ENCODE measurements at places on chromosomes 2 and 18.
A peak's percentile ranks its signal among the peaks of the same experiment; 100 is the strongest.

- DNase-seq: peak; percentile 32
Measured at GRCh38 chr2:100730290-100730868, 89.6 kb upstream of the NPAS2 start.

GRCh38 chr2:217877866-217878265, 124.9 kb downstream of the TNS1 start:
- no peak for DNase-seq

- DNase-seq: no peak
Measured at GRCh38 chr18:6405237-6406074, 9.3 kb downstream of the L3MBTL4 start.

DNA sequence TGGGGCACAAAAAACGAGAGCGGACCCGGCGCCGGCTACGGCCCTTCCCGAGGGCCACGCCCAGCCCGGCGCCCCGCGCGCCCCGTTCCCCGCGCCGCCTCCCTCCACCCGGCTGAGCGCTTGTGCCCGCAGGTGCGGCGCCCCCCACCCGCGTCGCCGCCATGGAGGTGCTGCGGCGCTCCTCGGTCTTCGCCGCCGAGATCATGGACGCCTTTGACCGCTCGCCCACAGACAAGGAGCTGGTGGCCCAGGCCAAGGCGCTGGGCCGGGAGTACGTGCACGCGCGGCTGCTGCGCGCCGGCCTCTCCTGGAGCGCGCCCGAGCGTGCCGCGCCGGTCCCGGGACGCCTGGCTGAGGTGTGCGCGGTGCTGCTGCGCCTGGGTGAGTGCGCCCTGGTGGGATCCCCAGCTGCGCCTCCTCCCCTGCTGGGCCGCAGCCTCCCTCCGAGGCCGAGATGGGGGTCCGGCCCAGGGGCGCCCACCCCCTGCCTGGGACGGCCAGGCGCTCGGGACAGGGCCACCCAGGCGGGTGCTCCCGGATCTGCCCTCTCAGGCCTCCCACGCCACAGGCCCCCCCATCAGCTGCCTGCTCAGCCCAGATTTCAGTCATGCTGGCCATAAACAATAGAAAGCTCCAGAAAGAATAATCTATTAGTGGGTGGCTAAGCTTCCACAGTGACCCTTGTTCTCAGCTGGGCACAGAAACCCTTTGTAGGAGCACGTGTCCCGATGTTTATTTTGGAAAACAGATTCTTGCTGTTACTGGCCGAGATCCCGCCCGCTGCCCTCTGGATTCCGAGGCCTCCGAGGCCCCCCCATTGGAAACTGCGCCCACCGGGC, 997 bp downstream of the BOK start:
- DNase-seq: no peak

DNA sequence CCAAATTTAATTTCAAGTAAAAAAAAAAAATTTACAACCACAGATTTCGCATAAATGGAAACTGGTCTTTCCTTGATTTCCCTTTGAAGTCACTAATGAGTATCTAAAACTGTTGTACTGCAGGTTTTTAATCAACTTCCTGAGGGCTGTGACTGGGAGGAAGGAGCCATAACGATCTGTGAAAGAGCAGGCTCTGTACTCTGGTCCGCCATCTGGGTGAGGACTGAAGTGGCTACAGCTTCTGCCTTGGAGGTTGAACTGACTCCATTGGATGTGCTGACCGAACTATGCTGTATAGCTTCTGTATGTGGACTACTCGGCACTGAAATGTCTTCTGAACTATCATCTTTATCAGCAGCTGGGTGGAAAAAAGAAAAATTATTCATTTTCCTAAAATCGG, 69.3 kb upstream of the CHN1 start:
- no peak for DNase-seq

- no peak for DNase-seq
Measured at GRCh38 chr2:153074207-153074606, 355.8 kb downstream of the ARL6IP6 start.

DNA sequence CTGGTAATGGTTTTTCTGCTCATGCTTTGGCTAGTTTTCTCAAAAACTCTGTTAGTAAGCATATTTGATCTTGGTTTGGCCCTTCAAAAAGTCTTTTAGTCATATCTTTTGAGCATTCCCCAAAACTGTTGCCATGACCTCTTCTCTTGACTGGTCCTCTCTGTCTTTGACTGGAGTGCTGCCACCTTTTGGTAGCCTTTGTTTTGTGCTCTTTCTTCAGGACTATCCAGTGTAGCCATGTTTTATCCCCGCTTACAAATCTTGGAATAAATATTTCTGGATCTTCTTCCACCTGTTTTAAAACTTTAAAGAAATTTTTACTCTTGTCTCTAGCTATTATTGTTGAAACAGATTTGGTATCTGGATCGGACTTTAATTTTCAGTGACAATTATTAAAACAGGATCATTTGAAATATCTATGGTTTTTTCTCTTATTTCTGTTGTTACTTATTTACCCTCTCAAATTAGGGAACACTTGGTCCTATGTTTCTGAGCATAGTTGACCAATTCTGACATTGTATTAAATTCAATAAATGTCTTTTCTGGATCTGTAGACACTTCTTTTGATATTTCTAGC, 965 bp upstream of the ELOA2 start:
- no peak for DNase-seq

- DNase-seq: no peak
Measured at GRCh38 chr2:226207671-226208070, 591.9 kb downstream of the IRS1 start.

DNA sequence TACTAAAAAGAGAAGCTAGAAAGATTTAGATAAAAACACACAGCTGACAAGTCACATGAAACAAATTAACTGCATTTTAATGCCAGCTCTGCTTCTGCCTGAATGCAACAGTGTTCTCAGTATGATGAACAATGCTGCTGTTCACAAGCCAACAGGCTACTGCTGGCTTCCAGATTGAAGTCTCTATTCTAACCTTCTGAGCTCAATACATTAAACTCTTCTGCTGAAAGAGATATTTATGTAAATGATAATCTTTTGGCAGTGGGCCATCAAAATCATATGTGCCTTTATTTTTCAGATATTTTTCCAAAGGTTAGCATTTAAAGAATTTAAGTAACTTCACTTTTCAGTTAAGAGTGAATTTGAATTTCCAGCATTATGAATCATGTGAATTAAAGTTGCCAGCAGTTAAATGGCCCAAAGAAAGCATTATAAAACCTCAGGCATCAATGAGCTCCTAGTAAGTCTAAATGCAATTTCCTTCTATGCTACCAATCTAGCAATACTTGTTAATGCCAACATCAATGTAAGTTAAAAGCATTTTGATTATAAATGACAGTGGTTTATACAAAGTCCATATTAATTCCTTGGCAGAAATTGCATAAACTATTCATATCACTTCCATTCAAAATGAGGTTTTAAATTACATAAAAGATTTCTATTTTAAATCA, 72.4 kb downstream of the ID2 start:
- no peak for DNase-seq

DNA sequence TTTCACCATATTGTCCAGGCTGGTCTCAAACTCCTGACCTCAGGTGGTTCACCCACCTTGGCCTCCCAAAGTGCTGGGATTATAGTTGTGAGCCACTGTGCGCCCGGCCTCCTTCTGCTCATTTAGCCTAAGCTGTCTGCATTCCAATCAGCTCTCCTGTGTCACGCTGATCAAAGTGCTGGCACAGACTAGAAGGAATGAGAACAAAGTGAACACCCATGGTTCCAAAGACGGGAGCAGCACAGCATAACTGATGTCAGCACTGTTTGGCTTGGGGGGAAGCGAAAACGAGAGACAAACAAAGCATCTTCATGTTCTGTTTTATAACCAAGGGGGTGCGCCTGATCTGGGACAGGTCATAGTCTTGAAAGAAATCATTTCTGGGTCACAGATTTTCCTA, 43.3 kb downstream of the DIPK1C start:
- no peak for DNase-seq

DNA sequence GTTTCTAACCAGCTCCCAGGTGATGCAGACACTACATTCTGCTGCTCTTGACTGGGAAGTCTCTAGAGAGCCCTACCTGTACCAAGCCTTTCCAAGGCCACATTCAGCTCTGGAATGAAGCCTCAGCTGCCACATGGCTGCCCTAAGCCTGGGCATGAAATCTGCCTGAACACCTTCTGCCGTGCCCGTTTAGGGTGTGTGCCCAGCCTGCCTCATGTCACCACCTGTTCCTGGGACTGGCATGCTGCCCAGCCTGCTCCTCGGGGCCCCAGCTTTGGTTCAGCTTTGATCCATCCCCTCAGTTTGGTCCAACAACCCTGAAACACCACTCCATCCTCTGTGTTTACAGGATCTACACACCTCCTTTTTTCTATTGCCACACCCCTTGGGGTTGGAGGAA, 210.9 kb downstream of the L3MBTL4 start:
- DNase-seq: no peak

DNA sequence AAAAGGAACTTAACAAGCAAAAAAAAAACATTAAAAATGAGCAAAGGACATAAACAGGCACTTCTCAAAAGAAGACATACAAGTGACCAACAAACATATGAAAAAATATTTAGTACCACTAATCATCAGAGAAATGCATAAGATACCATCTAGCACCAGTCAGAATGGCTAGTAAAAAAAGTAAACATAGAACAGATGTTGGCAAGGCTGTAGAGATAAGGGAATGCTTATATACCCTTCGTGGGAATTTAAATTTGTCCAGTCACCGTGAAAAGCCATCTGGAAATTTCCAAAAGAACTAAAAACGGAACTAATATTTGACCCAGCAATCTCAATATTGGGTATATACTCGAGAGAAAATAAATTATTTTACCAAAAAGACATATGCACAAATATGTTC, 1751.3 kb upstream of the LRRTM1 start:
- no peak for DNase-seq

GRCh38 chr18:8706791-8707555, 1.6 kb downstream of the MTCL1 start:
- DNase-seq: no peak

DNA sequence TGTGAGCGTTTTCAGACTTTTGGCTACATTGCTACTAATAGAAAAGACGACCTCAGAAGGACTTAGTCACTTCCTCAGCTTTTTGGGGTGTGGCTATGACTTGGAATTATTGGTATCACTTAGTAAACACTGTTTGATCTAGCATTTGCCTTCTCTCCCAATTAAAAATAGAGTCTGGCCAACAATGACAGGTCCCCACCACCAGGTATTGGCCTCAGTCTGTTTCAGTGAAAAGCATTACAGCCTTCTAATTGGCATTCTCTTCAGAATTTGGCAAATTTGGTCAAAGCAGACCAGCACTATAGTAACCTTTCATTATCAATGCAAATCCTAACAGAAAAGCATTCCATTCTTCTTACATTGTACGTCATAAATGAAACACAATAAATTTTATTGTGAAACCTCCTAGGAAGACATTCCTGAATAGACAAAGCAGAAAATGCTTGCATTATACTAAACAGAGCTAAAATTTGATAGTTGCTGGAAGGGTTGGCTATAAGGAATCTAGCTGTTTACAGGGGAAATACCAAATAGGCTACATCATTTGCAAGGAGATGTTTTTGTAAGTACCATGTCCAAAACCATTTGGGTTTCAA, 613.9 kb downstream of the IRS1 start:
- peak; percentile 88 for DNase-seq

- DNase-seq: peak; percentile 79
Measured at GRCh38 chr18:10912790-10913545, 236.4 kb downstream of the PIEZO2 start.

- DNase-seq: no peak
Measured at GRCh38 chr2:223920109-223920508, 25.0 kb downstream of the WDFY1 start.

- no peak for DNase-seq
Measured at GRCh38 chr2:6784291-6784690, 81.4 kb downstream of the CMPK2 start.

- DNase-seq: no peak
Measured at GRCh38 chr18:76374330-76375281, 120.4 kb downstream of the ZNF516 start.

- DNase-seq: no peak
Measured at GRCh38 chr2:98903767-98904485, 32.1 kb downstream of the CRACDL start.

- peak; percentile 99 for DNase-seq
Measured at GRCh38 chr2:217434180-217434975, 568.4 kb downstream of the TNS1 start.

DNA sequence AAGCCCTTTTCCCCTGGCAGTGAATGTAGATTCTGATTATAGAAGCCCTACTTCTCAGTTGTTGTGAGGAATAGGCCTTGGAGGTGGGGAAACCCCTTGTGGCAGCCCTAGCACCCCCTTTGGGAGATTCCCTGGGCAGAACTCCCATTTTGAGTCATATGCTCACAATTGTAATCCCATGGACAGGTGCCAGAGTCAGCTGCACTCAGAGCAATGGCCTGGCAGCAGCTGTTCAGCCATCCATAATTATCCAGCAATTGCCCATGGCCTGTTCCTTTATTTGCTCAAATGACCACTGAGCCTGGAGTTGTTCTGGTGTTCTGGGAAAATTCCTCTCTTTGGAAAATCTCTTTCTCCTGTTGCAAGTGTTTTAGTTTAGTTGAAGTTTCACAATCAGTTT, 71.7 kb downstream of the PTRHD1 start:
- peak; percentile 85 for DNase-seq

DNA sequence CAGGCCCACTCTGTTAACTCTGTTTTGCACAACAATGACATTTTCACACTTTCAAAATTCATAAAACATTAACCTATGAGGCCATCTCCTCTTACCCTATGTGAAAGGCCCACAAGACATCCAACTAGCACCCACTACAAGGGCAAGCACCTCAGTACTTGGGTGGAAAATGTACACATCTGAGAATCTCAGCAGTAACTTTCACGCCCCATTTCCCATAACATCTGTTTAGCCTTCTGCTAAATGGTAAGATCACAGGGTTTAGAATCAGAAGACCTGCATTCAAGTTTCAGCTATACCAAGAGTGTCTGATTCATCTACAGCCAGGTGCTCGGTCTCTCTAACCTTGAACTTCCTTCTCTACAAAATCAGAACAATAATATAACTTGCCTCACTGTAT, 89.2 kb downstream of the SP100 start:
- DNase-seq: no peak

GRCh38 chr2:146385031-146385430, 1459.8 kb upstream of the ACVR2A start:
- no peak for DNase-seq

DNA sequence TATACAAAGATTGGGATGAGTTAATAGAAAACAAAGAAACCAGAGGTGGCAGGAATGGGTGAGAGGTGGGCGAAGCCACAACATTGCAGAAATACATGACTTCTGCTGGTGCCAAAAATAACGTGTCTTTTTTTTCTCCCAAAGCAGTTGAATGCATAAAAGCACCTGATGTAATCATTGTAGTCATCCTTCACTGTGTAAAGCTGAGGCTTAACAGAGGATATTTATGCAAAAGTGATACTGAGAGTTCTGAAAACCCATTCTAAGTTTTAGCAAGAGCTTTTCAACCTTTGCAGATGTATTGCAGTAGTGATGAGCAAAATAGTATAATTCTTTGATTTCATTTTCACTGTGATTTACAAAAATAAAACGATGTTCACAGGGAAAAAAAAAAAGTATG, 173.0 kb downstream of the PTGR3 start:
- DNase-seq: no peak

All from skeletal muscle cell (primary cell).